T-helper 9 cell (primary cell): ENCODE measurements at places on chromosomes 7 and 10.

DNA sequence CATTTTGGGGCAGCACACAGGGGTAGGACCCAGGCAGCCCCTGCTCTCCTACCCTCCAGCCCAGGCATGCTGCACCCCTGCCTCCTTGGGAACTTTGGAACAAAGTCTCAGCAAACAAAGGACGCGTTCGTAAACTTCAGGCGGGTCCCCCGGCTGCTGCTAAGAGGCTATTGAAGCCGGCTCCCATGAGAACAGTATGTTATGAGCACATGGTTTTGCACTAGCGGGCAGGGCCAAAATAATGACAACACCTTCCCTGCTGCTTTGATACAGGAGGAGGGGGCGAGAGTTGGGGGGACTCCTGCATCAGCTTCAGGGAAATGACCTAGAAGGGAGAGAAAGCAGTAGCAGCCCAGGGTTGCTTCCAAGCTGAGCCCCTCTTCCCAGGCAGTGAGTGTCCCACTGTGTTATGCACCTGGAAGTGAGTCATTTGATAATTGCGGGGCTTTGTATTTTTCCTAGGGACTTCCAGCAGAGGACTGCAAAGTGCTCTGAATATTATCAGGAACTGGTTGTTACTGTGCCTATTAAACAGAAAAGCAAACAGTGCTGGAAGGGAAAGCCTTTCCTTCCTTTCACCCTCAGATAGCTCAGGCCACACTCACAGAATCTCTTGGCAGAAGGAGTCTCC is 6.9 kb downstream of the ITPRIP start:
- DNase-seq: no peak

DNA sequence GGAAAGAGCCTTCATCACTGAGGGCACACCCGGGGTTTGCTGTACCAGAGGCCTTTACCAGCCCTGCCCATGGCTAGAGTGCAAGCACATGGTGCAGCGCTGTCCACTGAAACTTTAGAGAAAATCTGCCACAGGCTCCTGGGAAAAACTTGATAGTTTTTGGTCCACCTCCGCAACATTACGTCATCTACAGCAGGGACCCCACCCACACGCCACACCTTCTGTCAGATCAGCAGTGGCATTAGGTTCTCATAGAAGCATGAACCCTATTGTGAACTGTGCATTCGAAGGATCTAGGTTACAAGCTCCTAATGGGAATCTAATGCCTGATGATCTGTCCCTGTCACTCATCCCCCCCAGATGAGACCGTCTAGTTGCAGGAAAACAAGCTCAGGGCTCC is 2.5 kb upstream of the ODAD2 start:
- no peak for DNase-seq

- no peak for DNase-seq
Measured at GRCh38 chr10:125721035-125721434, 1.5 kb downstream of the EDRF1 start.

- no peak for DNase-seq
Measured at GRCh38 chr10:90885176-90885575, 13.4 kb downstream of the RPP30 start.

DNA sequence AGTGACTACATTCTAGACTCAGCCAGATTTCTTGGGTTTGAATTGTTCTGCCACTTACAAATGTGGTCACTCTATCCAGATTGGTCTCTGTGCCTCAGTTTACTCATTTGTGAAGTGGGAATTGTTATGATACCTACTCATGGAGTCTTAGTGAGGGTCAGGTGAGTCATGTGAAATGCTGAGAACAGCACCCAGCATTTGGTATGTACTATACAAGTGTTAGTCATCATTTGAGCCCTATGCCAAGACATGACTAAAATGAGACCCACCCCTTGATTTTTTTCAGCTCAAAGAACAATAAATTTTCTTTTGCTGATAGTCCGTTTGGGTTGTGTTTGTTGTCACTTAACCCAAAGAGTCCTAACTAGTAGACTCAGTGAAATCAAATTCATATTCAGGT is 92.8 kb downstream of the CHN2 start:
- DNase-seq: no peak

DNA sequence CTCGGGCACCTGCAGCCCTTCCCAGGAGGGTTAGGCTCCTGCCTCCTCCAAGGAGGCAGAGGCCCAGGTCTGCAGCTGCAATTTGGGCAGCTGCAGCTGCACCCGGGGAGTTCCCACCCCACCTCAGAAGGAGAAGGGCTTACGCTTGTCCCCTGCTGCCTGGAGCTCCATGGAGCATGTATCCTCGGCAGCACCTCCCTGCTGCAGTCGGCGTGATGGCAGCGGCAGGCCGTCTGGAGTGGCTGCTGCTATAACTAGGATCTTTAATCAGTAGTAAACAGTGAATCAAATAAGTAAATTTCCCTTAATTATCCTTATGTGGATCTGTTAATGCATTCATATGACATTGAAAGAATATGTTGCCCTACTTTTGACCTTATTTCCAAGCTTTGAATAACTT is 167.0 kb downstream of the PON1 start:
- DNase-seq: no peak
